T-helper 17 cell (primary cell): ENCODE measurements at places on chromosomes 3 and 15.

DNA sequence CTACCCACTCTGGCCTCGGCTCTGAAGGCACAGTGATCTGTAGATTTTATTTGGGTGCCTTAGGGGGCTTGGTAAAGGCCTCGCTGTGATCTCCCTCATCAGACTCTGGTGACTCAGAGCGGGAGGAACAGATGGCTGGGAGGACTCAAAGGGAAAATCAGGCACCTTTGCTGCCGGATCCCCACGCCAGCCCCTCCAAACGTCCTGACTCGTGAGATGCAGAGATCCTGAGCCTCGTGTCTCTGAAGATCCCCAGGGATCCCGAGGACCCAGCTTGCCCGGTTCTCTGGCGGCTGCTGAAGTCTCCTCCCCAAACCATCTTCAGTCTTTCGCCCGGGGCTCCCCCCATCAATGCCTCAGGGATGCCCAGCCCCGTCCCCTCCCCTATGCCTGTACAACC is 32.8 kb downstream of the MUC20 start:
- no peak overlapping the region for H3K4me3 ChIP-seq
- peaks cover 20% of the 10 kb centered on the region for H3K4me1 ChIP-seq
- no peak overlapping the region for H3K27ac ChIP-seq
- no peak for DNase-seq

GRCh38 chr3:12478326-12478725 is 6.0 kb upstream of the TSEN2 start:
- peaks cover 8% of the 10 kb centered on the region for H3K4me1 ChIP-seq
- no peaks in the 10 kb centered on the region for H3K27me3 ChIP-seq
- no peak overlapping the region for H3K4me3 ChIP-seq
- no peaks in the 10 kb centered on the region for H3K36me3 ChIP-seq

GRCh38 chr3:157888040-157888439 is 218.2 kb downstream of the SHOX2 start:
- H3K27me3 ChIP-seq: no peaks in the 10 kb centered on the region
- no peak overlapping the region for H3K4me3 ChIP-seq
- no peak for DNase-seq
- H3K36me3 ChIP-seq: no peaks in the 10 kb centered on the region
- H3K27ac ChIP-seq: no peak overlapping the region

DNA sequence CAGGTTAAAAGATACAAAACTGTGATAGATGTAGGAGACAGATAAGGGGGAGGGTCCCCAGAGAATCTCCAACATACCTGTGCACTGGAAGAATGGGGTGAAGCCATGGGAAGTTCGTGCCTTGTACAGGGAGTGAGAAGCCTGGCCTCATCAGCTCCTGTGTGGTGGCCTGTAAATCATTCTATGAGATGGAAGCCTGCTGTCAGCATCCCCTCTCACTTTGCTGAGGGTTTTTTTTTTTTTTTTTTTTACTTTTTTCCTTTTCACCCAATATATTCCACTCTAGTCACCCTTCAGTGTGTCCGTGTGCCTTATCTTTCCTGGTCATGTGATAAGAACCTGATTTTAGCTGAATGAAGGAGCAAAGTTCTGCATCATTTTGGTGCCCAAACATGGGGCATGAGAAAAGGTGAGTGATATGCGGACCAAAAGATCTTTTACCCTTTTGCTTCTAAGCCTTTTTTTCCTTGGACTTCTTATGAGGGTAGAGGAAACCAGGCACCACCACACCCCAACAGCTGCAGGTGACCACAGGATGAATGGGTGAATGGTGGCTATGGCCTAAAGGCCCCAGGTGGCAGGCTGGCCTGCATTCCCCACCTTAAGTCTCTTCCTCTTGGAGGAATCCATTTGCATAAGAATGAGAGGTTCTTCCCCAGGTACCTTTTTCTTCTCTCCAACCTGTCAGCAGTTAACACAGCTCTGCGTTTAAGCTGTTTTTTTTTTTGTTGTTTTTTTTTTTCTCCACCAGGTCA is 1345.0 kb downstream of the NSUN3 start:
- DNase-seq: no peak
- no peaks in the 10 kb centered on the region for H3K27me3 ChIP-seq
- no peaks in the 10 kb centered on the region for H3K4me1 ChIP-seq
- no peaks in the 10 kb centered on the region for H3K36me3 ChIP-seq

DNA sequence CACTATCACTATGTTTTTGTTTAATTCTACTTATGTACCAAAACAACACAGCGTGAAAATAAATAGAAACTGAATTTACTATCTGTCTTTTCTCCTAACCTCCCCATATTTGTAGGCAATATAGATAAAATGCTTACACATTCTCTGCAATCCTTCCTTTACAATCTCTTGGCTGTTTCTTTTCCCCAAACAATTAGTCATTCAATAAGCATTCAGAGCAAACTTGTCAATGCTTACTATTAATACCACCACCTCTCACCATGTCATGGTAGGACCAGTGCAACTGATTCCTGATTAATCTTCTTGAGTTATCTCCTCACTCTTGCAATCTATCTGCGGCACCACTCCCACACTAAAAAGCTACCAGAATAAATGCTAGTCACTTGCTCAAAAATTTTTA is 74.0 kb upstream of the TTBK2 start:
- peaks cover 10% of the 10 kb centered on the region for H3K36me3 ChIP-seq
- H3K4me3 ChIP-seq: no peak overlapping the region
- peaks cover 5% of the 10 kb centered on the region for H3K4me1 ChIP-seq
- no peaks in the 10 kb centered on the region for H3K27me3 ChIP-seq
- peak overlapping the region; percentile 56 for H3K27ac ChIP-seq
- DNase-seq: no peak

DNA sequence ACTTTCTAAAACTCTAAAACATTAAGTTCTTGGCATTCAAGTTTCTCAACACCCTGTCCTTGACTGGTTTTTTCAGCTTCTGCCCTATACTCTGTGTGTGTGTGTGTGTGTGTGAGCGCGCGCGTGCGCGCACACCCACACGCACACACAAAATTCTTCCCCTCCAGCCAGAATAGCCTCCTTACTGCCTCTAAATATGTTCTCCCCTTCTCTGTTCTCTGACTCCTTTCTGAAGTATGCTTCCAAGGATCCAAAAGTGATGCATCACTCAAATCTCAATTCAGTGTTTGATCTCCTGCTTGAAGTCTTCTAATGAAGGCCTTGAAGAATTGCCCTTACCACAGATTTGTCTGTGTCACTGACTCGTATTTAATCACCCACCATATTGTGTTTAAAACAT is 129.8 kb downstream of the SLC25A26 start:
- no peak for DNase-seq
- H3K27me3 ChIP-seq: no peaks in the 10 kb centered on the region
- H3K36me3 ChIP-seq: peaks cover 8% of the 10 kb centered on the region
- H3K4me1 ChIP-seq: peaks cover 4% of the 10 kb centered on the region
- peak overlapping the region; percentile 0 for H3K27ac ChIP-seq
- H3K4me3 ChIP-seq: no peak overlapping the region

DNA sequence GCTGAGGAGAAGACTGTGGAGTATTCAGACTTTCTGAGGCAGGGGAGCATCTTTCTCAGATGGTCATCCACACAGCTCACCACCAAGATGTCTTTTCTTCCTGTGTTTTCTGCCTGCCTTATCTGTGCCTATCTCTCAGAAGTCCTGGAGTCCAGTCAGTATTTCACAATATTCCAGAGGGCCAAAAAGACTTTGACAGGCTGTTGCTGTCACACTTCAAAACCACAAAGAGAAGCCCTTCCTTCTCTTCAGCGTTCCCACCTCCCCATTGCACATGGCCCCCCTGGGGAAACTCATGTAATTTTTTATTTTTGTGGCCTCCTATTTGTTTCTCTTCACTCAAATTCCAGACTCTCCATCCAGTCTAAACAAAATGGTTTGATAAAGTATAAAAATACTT is 585.2 kb downstream of the EPHA3 start:
- DNase-seq: no peak
- no peaks in the 10 kb centered on the region for H3K4me1 ChIP-seq
- H3K36me3 ChIP-seq: no peaks in the 10 kb centered on the region
- no peak overlapping the region for H3K27ac ChIP-seq
- H3K27me3 ChIP-seq: no peaks in the 10 kb centered on the region

GRCh38 chr3:126130081-126130855 is 46.3 kb upstream of the SLC41A3 start:
- no peak overlapping the region for H3K4me3 ChIP-seq
- DNase-seq: peak; percentile 7
- H3K36me3 ChIP-seq: no peaks in the 10 kb centered on the region
- H3K27me3 ChIP-seq: peaks cover 38% of the 10 kb centered on the region

DNA sequence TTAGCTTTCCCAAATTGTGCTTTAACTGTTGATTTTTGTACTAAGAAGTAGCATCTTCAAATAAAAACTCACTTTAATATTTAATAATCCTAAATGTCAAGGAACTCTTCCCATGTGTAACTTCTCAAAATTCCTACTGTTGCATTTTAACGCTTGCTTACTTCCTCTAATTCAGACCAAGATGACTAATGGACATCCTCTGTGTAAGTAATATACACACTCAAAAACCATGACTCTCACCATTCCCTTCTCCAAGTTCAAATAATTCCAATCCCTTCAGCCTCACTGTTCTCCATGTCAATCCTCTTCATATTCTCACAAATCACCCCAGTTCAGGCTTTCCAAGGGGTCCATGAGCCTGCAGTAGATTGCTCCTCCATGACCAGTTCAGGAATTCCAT is 13.0 kb downstream of the MRPL46 start:
- no peak overlapping the region for H3K27ac ChIP-seq
- H3K27me3 ChIP-seq: peaks cover 16% of the 10 kb centered on the region
- H3K4me1 ChIP-seq: peaks cover 8% of the 10 kb centered on the region
- no peaks in the 10 kb centered on the region for H3K36me3 ChIP-seq
- H3K4me3 ChIP-seq: no peak overlapping the region
- no peak for DNase-seq

GRCh38 chr3:173410849-173411248 is 13.3 kb downstream of the NLGN1 start:
- DNase-seq: no peak
- H3K4me1 ChIP-seq: no peaks in the 10 kb centered on the region
- H3K36me3 ChIP-seq: no peaks in the 10 kb centered on the region
- no peaks in the 10 kb centered on the region for H3K27me3 ChIP-seq

DNA sequence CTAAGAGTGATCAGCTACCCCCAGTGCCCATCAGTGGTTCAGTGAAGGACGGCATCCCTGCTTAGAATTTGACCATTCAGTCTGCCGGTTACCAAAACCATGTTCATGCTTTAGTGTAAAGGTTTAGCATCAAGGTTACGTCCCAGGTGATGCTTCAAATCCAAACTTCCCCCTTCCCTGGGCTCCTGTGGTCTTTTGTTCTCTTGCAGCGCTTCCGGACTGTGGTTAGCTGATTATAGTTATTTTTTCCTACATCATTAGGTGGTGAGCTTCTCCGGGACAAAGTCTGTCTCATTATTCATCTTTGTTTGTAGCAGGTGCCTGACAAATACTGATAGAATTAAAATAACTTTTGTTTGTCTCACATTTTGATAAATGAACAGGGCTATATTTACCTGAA is 28.3 kb upstream of the MYZAP start:
- peak overlapping the region; percentile 77 for H3K27ac ChIP-seq
- H3K4me1 ChIP-seq: peaks cover 28% of the 10 kb centered on the region
- H3K36me3 ChIP-seq: peaks cover 2% of the 10 kb centered on the region
- H3K4me3 ChIP-seq: no peak overlapping the region
- no peak for DNase-seq
- H3K27me3 ChIP-seq: peaks cover 33% of the 10 kb centered on the region

- no peaks in the 10 kb centered on the region for H3K4me1 ChIP-seq
- H3K36me3 ChIP-seq: no peaks in the 10 kb centered on the region
Observed at GRCh38 chr15:46242935-46243334, 608.1 kb downstream of the SQOR start.

- peaks cover 4% of the 10 kb centered on the region for H3K36me3 ChIP-seq
- H3K4me1 ChIP-seq: peaks cover 41% of the 10 kb centered on the region
- peak overlapping the region; percentile 31 for H3K4me3 ChIP-seq
- H3K27ac ChIP-seq: peak overlapping the region; percentile 79
Observed at GRCh38 chr15:28921919-28922706, 36.3 kb downstream of the APBA2 start.

GRCh38 chr3:37625051-37625450 is 236.6 kb upstream of the CTDSPL start:
- no peak overlapping the region for H3K27ac ChIP-seq
- H3K36me3 ChIP-seq: peaks cover 2% of the 10 kb centered on the region
- H3K4me3 ChIP-seq: no peak overlapping the region
- H3K27me3 ChIP-seq: peaks cover 45% of the 10 kb centered on the region
- no peak for DNase-seq
- H3K4me1 ChIP-seq: no peaks in the 10 kb centered on the region

GRCh38 chr3:114892880-114893279 is 254.2 kb downstream of the ZBTB20 start:
- H3K27me3 ChIP-seq: no peaks in the 10 kb centered on the region
- peaks cover 8% of the 10 kb centered on the region for H3K36me3 ChIP-seq

DNA sequence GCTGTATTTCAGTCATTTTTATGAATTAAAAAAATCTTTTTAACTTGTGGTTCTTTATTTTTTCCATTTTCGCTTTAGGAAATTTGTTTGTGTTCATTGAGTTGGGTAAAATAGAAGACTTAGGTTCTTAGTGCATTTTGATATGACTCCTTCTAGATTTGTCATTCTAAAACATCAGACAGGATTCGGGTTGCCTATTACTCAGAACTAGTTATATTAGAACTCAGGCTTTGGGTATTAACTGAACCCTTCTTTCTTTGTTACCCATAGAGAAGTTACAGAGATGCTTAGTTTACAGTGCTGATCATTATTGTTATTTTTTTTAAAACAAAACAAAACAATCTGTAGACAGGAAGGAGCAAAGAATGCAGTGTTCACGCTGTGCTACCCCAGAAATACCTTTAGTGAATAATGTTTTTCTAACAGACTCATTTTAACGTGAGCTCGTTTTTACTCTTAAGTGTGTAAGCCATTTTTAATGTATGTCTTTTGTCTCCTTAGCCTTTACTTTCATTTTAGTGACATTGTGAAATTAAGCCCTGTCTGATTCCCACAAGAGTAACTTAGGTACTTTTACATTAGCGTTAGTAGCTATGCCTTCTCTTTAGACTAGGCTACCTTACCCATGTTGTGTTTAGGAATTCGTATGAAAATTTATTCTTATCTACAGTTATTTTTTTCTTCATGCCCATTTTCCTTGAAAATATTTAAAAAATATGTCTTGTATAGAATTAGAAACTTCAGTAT is 53.4 kb downstream of the CMC1 start:
- H3K36me3 ChIP-seq: peaks cover 5% of the 10 kb centered on the region
- no peak for DNase-seq
- H3K4me3 ChIP-seq: no peak overlapping the region
- H3K27me3 ChIP-seq: no peaks in the 10 kb centered on the region
- no peak overlapping the region for H3K27ac ChIP-seq

DNA sequence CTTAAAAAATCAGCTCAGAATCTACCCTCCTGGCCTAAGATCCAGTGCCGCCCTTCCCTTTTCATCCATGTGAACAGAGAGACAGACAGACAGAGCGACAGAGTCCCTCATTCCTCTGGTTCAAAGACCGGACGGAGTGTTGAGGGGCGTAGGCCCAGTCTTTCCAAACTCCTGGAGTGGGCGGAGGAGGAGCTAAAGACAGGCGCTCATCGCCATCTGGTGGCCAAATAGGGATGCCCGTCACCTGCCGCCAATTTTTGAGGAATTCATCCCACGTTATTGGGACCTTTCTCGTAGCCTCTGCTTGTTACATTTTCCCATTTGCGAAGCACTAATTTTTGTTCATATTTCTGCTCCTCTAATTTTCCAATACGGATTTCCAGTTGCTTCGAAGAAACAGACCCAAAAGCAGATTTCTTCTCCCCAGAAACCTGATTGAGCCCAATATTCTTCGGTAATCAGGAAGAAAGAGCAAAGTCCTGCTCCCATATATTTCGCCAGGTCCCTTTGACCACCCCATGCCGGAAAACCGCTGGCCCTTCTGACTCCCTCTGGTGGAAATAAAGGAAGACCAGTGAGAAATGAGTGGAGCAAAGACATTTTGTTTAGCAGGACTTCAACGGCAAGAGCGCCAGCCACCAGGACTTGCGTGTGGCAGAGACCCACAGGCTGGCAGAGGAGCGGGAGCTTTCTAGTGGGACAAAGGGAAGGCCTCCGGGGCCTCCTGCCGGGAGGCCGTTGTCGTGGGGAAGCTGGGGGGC is 88.0 kb downstream of the LRRK1 start:
- H3K27me3 ChIP-seq: peaks cover 19% of the 10 kb centered on the region
- peak overlapping the region; percentile 92 for H3K4me3 ChIP-seq
- H3K27ac ChIP-seq: peak overlapping the region; percentile 80
- DNase-seq: peak; percentile 20
- no peaks in the 10 kb centered on the region for H3K36me3 ChIP-seq
